ENCODE measurements at places on chromosomes 11 and 22.
A peak's percentile ranks its signal among the peaks of the same experiment; 100 is the strongest.

DNA sequence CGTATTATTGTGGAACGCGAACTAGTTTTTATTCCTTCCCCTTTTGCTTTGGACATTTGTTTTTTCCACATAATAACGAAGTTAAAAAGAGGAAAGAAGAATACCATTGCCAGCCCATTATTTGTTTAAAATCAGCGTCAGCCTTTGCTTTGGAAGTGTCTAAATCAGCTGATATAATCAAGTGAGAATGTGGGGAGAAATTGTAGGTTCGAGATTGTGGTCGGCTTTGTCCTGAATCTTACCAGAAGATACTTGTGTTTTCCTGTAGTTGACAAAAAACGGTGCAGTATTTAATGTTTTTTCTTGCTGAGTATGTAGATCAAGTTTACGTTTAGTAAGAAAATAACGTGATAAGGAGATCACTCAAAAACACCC, 935 bp downstream of the ZNF143 start:
- DNase-seq, result peak; percentile 17

GRCh38 chr11:44018127-44018521, 29.7 kb upstream of the ACCSL start:
- DNase-seq, result no peak

DNA sequence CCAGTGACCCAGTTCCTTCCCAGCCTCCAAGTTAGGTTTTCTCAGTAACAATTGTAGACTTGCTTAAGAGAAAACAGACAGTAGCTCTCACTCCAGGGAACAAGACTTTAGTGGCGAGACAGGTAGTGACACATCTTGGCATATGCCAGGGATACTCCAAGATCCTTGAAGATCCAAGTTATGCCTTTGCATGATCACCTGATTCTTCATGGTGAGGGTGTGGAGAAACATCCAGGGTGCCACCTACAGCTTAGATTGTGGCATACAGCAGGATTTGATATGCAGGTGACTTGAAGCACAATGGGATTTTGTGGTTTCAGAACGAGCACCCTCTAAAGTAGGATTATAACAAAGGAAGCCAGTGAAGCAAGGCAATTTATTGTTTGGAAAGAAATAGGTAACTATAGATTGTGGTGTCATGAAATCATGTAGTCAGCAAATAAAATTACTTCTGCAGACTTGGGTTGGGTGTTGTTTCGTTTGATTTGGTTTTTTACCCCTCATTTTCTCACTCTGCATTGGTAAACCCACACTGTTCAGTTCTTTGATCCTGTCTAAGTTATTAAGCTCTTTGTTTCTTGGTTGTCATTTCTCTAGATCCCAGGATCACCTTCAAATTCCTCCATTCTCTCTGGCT, 9.2 kb downstream of the POU2AF3 start:
- DNase-seq, result no peak

DNA sequence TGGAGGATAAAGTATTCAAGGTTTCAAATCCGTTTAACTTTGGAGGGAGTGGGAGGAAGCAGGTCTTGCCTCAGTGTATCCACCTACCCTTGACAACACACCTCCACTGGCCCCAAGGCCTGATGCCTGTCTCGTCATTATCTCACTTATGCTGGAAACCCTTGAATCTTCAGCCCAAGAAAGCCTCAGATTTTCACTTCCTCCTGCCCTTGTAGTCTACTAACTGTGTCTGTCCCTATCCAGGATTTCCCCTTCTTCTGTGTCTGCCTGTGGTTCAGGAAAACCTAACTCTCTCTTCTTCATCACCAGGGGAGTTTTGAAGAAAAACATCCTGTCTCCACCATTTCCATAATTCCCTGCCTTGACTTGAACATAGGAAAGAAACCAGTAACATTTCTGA, 56.1 kb downstream of the SYT9 start:
- DNase-seq, result no peak

- no peak for DNase-seq
These were observed 6.6 kb upstream of the FUT4 start for GRCh38 chr11:94537031-94537600.

GRCh38 chr11:97893612-97894011, 1127.1 kb upstream of the CNTN5 start:
- no peak for DNase-seq

Data from CD4-positive, alpha-beta T cell treated with Interleukin-4 for 4 hours (primary cell).